ENCODE measurements at places on chromosomes 1 and 21. TPM values are rescaled to one million over a fixed set of nuclear protein-coding genes. Genes with fewer than 3 reads are reported as not detected.

Gene DCST1
- total RNA-seq, result not detected

Gene PRPF38A
- total RNA-seq, result 42.0 TPM

Gene TCHH
- not detected for total RNA-seq

Gene C1orf167
- total RNA-seq, result not detected

Gene PGLYRP3
- total RNA-seq, result not detected

Gene CELA2A
- total RNA-seq, result not detected

Gene TCHHL1
- not detected for total RNA-seq

Gene CNN3
- total RNA-seq, result 392 TPM

Gene HES2
- total RNA-seq, result 13.3 TPM

Gene TDRD5
- total RNA-seq, result not detected

Gene BATF3
- 0.25 TPM for total RNA-seq

Gene MYCL
- 2.1 TPM for total RNA-seq

Gene KPRP
- total RNA-seq, result not detected

Gene TINAGL1
- total RNA-seq, result 312 TPM

Gene NSUN4
- total RNA-seq, result 22.4 TPM

Gene OR2T2
- total RNA-seq, result not detected

Gene ZMYND12
- not detected for total RNA-seq

Gene IL12RB2
- 0.48 TPM for total RNA-seq
